ENCODE measurements at places on chromosomes 13 and 19. TPM values are rescaled to one million over a fixed set of nuclear protein-coding genes. Genes with fewer than 3 reads are reported as not detected.

ABCC4 gene
- total RNA-seq: 21.2 TPM

ZNF576 gene
- total RNA-seq: 18.7 TPM

SMAD9 gene
- total RNA-seq: 110 TPM

IL4I1 gene
- total RNA-seq: not detected

ZNF222 gene
- total RNA-seq: 6.5 TPM

NXNL1 gene
- not detected for total RNA-seq

ZNF296 gene
- not detected for total RNA-seq

SMIM17 gene
- not detected for total RNA-seq

LRG1 gene
- 2.7 TPM for total RNA-seq

DBP gene
- 25.3 TPM for total RNA-seq

ZNF878 gene
- 0.29 TPM for total RNA-seq

PEAK3 gene
- total RNA-seq: 0.27 TPM

ARHGEF18 gene
- total RNA-seq: 28.2 TPM

GRCh38 chr19:33461256-33462111, 60.1 kb downstream of the PEPD start:
- DNase-seq: no peak

DNA sequence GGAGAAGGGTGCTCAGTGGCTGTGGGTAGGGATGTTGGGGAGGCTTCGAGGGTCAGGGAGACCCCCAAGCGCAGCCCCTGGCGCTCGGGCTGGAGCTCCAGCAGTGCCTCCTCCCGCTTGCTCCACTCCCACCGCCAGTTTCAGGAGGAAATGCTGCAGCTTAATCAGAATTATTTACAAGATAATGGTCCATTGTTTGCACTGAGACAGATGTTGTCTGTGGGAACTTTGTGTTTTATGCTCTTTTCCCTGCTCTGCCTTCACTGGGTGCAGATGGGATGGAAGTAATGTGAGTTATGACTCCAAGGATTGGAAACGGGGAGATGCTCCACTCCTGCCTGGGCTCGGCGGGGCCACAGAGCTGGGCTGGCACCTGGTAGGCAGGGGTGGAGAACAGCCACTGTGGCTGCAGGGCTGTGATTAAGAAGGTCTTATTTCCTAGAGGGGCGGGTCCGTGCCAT, 192.4 kb downstream of the ZNF536 start:
- DNase-seq: no peak

- DNase-seq: no peak
Measured at GRCh38 chr19:42066075-42066754, 3.8 kb downstream of the GRIK5 start.

- DNase-seq: no peak
Measured at GRCh38 chr19:2126879-2127518, 24.4 kb downstream of the AP3D1 start.

- DNase-seq: no peak
Measured at GRCh38 chr19:40616941-40617340, 15.8 kb downstream of the LTBP4 start.

DNA sequence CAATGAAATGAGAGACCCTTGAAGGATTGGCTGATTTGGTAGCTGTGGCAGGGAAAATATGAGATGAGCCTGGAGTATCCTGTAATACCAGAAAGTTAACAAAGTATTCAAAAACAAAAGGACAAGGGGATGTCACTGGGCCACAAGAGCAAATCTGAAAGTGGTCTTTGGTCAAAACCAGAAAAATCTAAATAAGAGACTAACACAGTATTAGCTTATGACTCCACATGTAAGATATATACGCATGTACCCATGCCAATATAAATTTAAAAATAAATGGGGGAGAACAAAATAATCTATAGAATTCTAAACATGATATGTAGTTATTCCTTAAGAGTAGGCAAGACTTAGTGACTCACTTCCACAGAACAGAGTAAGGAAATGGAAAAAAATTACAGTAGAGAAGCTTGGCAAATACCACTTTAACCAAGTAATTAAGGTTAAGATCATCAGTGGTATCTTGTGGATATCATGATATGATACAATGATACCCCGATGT, 16.9 kb downstream of the KLF12 start:
- DNase-seq: no peak

DNA sequence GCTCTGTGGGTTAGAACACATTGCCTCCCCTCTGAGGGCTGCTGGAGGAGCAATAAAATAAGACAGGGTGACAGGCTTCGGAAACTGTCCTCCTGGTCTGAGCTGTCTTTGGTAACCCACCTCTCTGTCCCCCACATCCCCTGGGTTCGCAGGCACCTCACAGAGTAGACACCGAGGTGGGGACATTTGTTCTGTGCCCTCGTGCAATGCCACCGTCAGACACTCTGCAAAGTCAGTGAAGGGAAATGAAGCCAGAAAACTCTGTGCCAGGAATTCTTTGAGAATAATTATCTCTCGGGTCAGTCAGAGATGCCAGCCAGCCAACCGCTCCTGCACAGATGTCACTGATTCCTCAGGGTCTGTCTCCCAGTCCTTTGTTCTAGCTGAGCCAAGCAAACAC, 493.6 kb downstream of the FOXO1 start:
- DNase-seq: no peak

- DNase-seq: no peak
Measured at GRCh38 chr19:676007-676338, 219 bp upstream of the FSTL3 start.

DNA sequence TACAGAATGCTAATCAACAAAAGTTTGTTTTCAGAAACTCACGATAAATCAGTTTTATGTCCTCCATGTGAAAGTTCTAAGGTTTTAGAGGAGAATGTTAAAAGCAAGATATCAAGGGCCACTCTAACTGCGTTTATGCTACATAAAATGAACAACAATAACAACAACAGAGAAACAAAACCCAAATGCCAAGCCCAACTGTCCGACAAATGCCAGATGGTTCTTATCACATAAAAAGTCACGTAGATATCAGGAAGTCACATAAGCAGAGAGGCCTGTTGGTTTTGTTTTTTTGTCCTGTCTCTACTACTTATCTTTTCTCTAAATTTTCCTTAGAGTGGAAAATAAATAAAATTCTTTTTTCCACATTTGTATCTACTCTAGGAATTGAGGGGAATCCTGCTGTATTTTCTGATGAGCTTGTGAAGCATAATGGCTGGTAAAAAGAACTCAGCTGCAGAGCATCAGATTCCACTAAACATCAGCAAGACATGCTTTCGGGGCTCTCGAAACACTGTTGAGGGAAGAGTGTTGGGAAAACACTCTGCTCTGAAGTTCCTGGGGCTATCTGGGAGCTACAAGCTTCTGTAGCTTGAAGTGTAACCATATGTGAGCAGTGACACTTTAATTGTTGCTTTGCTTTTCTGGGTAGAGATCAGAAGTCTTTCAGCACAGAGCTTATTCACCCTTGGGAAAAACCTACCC, 110.1 kb downstream of the SLAIN1 start:
- no peak for DNase-seq

DNA sequence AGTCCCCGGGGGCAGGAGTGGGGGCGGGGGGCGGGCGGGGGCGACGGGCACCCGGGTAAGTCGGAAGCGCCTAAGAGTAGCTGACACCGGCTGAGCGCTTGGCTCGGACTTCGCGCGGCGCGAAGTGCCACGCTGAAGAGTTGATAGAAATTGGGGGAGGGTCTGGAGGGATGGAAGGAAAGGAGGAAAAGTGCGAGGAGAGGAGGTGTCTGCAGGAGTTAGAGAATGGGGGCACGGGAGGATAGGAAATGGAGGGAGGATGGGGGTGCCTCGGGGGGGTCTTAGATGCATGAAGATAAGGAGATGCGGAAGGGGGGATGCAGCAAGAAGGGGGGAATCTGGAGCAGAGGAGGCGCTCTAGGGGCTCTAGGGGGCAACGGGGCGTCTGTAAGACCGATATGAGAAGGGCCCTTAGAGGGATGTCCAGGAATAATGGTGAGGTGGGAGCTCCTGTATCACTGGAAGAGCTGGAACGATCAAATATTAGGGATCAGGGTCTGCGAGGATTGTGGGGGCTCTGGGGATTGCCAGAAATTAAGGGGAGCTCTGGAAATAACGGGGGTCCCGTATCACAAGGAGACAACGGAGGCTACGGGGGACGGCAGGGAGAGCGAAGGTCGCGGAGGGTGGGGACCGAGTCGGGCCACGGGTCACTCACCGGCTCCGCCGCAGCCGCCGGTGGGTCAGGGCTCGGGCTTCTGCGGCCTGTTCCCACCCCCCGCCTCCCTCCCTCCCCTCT, at the start of gene MYPOP:
Gene MYPOP (minus strand): TSS at position 702 of the 739 bp plus-strand sequence. CDS start 840 bp downstream, outside the sequence.
- DNase-seq: peak; percentile 21

- no peak for DNase-seq
Measured at GRCh38 chr13:26677156-26677555, 83.4 kb downstream of the GPR12 start.

- peak; percentile 97 for DNase-seq
Measured at GRCh38 chr19:11293433-11294389, 2.2 kb upstream of the TSPAN16 start.

- peak; percentile 69 for DNase-seq
Measured at GRCh38 chr13:32409001-32409313, 19.0 kb downstream of the N4BP2L1 start.

- no peak for DNase-seq
Measured at GRCh38 chr19:47587295-47587694, 14.3 kb upstream of the ZNF541 start.

GRCh38 chr13:60663788-60664187, 266.8 kb downstream of the TDRD3 start:
- DNase-seq: no peak

GRCh38 chr19:6632002-6632621, 37.8 kb downstream of the TNFSF14 start:
- DNase-seq: peak; percentile 60

GRCh38 chr19:33171916-33172359, 22.2 kb upstream of the LRP3 start:
- no peak for DNase-seq

- DNase-seq: no peak
Measured at GRCh38 chr13:78383071-78383484, 220.3 kb downstream of the POU4F1 start.

DNA sequence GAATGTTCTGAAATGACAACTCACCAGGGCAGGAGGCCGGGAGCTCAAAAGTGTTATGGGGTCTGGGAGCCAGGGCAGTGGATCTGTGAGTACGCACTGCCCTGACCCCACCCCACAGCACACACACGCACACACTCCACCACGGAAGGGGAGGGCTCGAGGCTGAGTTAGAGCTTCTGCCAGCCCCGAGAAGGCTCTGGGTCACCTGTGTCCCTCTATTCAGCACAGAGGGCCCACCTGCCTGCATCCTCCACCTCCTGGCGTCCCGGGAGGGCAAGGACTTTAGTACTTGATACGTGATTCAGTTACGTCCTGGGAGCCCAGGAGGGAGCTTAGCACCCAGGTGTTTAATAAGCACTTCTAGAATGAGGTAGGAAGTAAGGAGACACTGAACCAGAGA, 190.0 kb upstream of the GPR12 start:
- no peak for DNase-seq

All from thyroid gland (tissue), 4 donors.